ENCODE measurements at places on chromosomes 6 and 20. TPM values are rescaled to one million over a fixed set of nuclear protein-coding genes. Genes with fewer than 3 reads are reported as not detected.
A peak's percentile ranks its signal among the peaks of the same experiment; 100 is the strongest.

The CTCFL gene
- total RNA-seq, result 10.8 TPM

The TINAG gene
- not detected for total RNA-seq

The FOXQ1 gene
- 20.3 TPM for total RNA-seq

The HDGFL1 gene
- total RNA-seq, result not detected

The SAMD5 gene
- 2.2 TPM for total RNA-seq

The NDUFAF4 gene
- total RNA-seq, result 29.9 TPM

The ATRN gene
- total RNA-seq, result 38.1 TPM

The SSTR4 gene
- total RNA-seq, result not detected

The PTGIS gene
- total RNA-seq, result 34.6 TPM

DNA sequence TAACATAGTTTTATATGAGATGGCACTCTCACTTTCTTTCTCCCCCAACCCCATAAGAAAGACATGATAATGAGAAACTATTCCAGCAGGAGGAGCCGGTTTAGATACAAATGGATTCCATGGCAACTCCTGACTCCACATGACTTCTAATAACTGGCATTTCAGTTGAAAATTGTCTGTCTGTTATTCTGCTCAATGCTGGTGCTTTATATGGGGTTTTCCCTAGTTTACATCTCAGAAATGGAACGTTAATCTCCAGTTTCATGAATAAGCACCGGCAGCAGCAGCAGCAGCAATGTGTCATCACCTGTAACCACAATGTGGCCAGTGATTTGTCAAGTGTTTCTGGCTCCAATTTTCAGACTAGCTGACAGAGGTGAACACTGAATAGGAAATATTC, 8.0 kb upstream of the SIM1 start:
- DNase-seq, result no peak

DNA sequence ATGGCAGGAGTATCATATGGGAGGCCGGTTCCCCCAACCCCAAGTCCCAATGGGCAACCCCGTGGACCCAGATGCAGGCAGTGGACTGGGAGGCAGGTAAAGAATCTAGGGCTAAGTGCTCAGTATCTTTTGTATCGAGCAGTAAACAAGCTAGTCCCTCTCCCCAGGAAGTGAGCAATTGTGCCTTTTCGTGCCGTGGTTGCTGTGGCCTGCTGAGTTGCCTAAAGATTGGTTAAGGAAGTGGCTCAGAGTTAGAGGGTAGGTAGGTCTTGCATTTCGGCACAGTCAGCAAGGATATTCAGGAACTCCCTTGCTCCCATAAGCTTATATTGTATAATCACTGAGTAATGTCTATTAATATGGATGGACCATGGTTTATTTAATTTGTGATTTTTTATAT, 1.3 kb upstream of the DNAH8 start:
- no peak for DNase-seq

- no peak for DNase-seq
Measured at GRCh38 chr20:62782893-62783278, 13.4 kb upstream of the MRGBP start.

DNA sequence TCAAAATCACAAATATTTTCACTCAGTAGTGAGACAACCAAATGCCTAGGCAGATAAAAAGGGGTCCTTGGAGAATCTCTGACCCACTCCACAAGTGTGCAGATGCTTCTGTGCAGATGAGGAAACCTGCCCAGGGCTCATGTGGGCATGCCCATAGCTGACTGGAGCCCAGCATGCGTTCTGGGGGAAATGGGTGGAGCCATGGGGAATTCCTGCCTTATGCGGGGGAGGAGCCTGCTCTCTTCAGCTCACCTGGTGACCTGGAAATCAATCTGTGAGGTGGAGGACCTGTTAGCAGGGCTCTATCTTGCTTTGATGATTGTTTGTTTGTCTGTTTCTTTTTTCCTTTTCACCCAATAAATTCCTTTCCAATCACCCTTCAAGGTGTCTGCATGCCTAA, 23.4 kb upstream of the PLN start:
- DNase-seq, result no peak

- DNase-seq, result no peak
Measured at GRCh38 chr6:165200178-165200577, 109.2 kb downstream of the C6orf118 start.

DNA sequence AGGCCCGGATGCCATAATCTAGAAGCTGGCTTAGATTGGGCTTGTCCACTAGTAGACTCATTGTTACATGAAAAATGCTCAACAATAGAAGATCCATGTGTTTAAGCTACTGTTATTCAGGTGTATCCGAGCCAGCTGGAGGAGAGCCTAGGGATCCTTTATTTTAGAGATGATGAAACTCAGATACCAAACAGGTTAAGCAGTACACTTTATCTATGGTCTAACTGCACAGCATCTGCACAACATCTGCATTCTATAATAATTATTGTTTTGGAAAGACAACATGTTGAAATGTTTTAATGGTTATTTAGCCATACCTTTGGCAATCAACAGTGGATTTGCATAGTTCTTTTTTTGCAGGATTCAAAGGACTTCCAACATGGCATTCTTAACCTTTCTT, 134.1 kb downstream of the RFPL4B start:
- DNase-seq, result no peak

GRCh38 chr20:63973636-63974401, 4.1 kb upstream of the ZNF512B start:
- DNase-seq, result peak; percentile 84

DNA sequence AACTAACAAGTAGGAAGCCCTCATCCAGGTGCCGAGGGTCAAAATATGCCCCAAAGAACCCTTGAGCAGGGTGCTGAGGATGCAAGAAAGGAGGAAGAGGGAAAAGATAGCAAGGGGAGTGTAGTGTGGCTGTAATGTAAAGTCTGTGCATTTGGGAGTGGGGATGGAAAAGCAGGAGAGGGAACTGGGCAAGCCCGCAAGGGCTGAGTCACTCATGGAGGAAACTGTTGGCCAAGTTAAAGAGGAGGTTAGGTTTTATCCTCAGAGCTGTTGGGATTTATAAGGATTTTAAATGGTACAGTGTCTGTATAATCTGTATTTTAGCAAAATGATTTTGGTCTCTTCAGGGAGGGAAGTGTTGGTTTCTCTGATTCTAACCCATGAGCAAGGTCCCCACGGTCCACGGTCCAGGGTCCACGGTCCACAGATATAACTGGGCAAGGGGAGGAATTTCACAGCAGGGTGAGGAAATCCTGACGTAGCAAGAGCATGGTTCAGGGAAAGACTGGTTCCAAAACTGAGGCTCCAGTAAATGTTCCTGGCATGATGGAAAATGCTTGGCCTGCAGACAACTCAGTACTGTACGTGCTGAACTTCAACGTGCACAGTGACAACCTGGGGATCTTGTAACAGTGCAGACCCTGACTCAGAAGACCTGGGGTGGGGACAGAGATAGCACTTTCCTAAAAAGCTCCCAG, 759.8 kb downstream of the PTPRT start:
- DNase-seq, result no peak

GRCh38 chr6:143746202-143747119, 68.7 kb downstream of the PHACTR2 start:
- no peak for DNase-seq

DNA sequence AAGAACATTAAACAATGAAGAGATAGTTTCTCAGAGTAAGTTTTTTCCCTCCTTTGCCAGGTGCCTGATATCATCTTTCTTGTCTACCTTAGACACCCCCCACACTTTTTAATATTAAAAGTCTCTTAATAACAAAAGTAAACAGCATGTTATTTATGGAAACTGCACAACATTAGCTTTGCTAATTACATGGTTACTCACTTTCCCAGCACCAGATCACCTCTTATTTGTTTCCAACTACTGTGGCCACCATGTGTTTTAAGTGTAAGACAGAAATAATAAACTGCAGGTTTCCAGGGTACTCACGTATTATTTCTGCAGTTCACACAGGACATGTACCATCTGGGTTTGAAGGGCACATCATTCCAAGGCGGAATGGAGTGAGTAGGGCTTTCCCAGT, 125.0 kb downstream of the TRMT11 start:
- no peak for DNase-seq

- DNase-seq, result no peak
Measured at GRCh38 chr6:88477413-88477812, 311.3 kb upstream of the CNR1 start.

DNA sequence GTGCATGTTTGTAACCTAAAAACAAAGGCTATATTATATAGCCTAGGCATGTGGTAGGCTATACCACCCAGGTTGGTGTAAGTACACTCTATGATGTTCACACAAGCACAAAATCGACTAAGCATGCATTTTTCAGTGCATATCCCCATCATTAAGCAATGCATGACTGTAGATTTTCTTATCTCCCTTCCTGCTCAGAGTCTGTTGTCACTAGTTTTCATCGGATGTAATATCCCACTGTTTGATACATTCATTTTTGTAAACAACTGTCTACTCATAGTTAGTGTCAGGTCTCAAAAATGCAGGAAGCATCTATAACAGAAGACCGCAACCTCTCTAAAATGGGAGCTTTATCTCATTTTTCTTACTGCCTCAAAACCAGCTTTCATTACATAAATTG, 70.7 kb downstream of the GFRAL start:
- DNase-seq, result no peak

DNA sequence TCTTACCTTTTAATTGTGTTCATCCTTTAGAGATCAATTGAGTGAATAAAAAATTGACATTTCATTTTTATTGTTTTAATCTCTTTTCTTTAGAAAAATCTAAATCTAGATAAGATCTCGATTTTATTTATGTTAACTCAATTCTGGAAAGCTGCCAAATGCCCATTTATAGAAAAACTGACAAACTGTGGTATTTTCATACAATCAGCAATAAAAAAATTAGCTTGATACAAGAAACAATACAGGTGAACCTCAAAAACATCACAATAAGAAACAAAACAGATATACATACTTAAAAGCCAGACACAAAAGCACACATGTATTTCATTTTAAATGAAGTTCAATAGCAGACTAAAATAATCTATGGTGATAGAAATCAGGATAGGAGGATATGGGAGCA, 30.0 kb upstream of the ARHGAP18 start:
- DNase-seq, result no peak

DNA sequence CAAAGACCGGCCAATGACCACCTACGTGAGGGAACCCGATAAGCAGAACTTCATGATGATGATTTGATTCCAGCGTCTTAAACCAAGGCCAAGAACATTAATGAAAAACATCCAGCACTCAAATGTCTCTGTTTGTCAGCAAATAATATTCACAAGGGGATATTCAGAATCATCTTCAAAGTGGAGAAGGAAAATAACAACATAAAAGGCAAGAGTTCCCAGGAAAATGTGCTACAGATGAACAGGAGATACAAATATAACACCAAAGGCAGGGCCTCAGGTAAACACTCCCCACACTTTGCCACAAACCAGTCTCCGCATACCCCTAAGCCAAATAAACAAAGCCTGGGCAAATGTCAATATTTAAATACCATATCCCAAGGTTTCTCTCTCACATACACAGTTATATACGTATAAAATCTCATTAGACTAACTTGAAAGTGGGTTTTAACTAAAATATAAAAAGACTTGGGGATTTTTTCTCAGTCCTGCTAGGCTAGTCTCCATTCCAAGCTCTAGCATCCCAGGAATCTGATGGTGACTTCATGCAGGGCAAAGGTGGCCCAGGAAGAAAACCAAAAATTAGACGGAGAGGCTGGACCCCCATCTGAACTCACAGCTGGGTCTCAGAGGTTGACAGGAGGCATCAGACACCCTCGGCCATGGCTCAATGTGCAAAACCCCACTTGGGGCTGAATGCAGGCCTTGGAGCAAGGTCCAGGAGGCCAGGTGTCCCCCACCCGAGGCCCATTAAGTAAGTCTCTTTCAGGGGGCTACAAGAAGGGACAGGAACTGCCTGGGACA, 32.1 kb downstream of the TRAM2 start:
- DNase-seq, result no peak

GRCh38 chr6:166488076-166488685, 98.3 kb downstream of the RAMACL start:
- DNase-seq, result no peak

DNA sequence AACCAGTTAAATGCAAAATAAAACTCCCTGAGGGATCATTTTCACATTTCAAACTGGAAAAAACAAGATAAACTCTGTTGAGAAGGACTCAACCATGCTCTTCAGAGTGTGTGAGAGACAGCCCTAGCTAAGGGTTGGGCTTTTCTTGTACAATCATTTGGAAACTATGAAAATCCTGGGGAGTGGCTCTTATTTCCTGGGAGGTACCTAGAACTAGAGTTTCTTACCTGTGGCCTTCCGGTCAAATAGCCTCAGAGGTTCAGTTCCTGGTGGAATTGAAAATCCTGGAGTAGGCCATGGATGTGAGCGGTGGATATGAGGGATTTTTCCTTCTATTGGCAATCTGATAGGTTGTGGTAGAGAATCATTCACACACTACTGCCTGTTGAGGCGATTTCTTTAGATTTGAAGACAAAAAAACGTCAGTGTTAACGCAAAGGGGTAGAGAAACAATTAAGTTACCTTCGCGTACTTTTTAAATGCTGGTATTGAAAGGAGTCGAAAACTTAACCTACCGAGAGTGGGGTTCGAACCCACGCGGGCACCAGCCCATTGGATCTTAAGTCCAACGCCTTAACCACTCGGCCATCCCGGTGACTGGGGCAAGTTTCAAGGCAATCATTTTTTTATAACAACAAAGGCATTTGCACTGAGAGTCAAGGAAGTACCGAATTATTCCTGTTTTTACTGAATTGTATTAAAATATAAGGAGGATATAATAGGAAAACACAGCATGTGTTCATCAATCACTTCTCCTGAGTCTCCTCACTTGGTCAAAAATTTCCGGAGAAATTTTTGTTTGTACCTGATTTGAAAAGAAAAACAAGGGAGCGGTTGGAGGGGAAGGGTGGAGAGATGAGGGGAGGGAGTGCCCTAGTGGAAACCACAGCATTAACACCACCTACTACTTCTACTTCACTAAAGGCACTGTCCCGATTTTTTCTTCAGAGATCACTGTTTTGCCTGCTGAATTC, 191.3 kb downstream of the OR2B2 start:
- DNase-seq, result no peak

DNA sequence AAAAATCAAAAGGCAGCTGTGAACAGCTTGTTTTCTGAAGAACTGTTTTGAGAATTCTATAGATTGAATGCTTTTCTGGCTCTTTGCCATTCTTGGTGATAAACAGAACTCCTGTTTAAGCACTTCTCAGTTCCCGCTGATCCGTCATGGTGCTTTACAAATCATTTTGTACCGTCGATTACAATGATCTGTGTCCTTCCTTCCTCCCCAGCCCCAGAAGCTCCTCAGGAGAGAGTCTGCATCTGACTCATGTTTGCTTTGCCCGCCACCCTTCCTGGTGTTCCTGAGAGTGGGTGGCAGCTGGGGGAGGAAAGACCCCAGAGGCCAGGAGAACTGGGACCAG, 538.6 kb upstream of the MARCKS start:
- no peak for DNase-seq

- DNase-seq, result no peak
Measured at GRCh38 chr6:138455746-138456400, 43.4 kb downstream of the NHSL1 start.

- no peak for DNase-seq
Measured at GRCh38 chr6:87742106-87742505, 40.1 kb upstream of the AKIRIN2 start.

DNA sequence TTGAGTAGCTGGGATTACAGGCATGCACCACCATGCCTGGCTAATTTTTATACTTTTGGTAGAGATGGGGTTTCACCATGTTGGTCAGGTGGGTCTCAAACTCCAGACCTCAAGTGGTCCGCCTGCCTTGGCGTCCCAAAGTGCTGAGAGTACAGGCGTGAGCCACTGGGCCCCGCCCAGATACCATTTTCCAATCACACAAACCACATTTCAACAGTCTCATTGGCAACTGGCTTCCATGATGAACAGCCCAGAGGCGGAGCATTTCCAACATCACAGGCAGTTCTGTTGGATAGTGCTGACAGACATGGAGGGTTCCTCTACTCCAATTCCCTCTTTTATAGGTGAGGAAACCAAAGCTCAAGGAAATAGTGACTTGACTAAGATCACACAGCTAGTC, 43.9 kb upstream of the PLCB4 start:
- no peak for DNase-seq
